ENCODE measurements at places on chromosomes 5 and 9.

DNA sequence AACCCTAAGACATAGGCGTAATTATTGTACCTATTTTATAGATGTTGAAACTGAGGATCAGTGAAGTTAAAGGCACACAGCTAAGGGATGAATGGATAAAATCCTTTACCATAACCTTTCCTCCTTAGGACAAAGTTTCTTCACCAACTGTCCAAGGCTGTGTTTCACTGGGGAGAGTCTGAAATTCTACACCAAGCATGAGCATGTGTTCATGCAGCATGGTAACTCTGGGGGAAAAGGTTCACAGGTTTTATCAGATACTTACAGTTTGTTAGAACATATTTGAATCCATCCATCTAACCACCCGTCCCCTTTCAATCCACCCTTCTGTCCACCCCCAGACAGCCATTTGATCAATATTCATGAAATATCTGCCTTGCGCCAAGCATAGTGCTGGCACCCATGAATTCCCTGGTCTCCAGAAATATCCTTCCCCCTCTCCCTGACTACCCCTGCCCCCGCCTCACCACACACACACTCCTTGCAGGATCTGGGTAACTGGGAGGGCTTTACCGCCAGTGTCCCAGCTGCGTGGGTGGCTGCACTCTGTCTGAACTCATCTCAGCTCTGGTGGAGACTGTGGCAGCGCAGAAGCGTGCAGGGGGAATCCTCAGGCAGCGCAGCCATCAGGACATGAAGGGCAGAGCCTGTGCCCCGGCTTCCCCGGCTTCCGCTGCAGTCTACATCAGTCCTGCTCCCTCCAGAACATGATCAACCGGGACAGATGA is 6.3 kb upstream of the KCNIP1 start:
- no peak for DNase-seq

- DNase-seq, result no peak
Observed at GRCh38 chr9:26773056-26773455, 119.5 kb downstream of the CAAP1 start.

DNA sequence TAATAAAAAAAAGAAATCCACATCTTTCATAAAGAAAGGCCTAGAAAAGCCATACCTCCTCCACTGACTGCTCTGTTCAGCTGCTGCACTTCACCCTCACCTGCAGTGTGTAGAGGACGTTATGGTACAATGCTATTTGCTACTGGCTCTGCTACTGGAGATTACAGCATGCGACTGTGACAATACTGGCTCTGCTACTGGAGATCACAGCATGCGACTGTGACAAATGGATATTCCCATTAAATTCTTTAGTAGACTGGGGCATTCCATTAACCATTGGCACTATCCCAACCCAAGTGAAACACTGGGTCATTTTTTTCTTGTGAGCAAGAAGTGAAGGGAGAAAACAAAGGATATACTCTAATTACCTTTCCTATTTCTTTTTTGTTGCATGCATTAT is 1063.5 kb upstream of the DMAC1 start:
- no peak for DNase-seq

GRCh38 chr5:669111-669841 is 23.9 kb downstream of the TPPP start:
- peak; percentile 46 for DNase-seq

DNA sequence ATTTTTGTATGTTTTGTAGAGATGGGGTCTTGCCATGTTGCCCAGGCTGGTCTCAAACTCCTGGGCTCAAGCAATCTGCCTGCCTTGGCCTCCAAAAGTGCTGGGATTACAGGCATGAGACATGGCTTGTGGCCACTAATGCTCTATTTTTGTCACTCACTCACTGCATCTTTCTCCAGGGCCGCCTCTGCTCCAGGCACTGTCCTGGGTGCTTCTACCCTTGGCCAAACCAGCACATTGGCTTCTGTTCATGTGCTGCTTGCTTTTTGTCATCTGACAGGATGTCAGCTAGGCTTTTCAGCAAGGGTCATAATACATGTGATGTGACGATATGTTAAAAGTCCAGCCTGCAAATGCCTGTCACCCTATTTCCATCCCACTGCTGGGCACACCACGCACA is 3.2 kb downstream of the ODF2 start:
- DNase-seq, result no peak

DNA sequence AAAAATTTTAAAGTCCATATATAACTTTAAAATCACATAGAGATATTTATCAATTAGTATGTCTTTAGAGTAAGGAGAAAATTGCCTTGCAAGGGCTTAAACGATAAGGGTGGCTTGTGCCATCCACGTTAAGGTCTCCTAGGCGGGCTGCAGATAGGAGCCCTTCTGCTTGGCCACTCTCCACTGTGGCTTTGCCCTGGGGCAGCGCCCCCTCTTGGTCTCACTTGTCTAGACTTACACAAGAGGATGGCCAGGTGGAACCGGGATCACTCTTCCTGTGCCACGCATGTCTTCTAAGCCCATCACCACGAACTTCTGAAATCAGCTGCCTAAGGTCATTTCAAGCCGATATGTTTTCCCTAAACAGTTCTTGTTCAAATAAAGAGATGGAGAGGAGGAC is 2.9 kb downstream of the FPGS start:
- no peak for DNase-seq

GRCh38 chr5:8865686-8866374 is 680.0 kb downstream of the SEMA5A start:
- DNase-seq, result no peak

DNA sequence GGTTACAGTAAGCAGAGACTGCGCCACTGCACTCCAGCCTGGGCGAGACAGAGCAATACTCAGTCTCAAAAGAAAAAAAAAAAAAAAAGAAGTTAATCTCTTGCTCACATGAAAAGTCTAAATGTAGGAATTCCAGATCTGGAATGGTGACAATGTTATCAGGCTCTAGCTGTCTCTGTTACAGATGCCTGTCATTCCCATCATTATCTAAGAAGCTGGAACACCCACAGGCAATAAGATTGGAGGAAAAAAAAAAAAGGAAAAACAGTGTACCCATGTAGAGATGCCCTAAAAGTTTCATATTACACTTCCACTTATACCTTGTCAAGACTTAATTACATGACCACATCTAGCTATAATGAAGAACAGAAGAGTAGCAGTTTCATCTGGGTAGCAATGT is 38.2 kb downstream of the PTBP3 start:
- DNase-seq, result no peak

DNA sequence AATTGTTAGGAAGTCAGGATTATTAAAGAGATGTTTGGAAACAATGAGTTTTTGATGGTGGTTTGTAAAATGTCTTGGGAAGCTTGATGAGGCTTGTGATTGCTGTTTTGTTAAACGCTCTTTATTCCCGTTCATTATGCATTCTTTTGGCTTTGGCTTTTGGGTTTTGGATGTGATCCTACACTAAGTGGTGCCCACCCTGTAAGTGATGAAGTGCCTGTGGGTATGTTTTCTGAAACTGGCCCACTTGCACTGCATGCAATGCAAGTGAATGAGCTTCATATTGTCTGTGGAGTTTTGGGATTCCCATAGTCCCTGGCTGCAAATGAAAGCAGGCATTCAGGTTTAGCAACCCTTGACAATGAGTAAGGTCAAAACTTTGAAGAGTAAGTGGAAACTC is 1035.5 kb upstream of the WWC1 start:
- DNase-seq, result no peak

DNA sequence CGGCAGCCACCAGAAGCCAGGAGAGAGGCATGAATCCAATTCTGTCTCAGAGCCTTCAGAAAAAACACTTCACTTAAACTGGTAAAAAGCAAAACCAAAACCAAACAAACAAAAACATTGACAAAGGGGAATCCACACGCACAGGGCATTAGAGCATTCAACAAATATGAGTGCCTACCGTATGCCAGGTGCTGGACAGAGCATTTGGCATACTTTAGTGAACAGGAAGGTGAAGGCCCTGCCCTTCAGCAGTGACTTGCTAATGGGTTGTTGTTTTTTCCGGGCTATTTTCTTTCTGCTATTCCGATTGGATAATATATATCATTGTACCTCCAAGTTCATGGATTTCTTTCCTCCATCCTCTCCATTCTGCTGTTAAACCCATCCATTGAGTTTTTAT is 71.7 kb upstream of the RUFY1 start:
- DNase-seq, result no peak

GRCh38 chr9:105621001-105621400 is 41.3 kb upstream of the TAL2 start:
- DNase-seq, result no peak

DNA sequence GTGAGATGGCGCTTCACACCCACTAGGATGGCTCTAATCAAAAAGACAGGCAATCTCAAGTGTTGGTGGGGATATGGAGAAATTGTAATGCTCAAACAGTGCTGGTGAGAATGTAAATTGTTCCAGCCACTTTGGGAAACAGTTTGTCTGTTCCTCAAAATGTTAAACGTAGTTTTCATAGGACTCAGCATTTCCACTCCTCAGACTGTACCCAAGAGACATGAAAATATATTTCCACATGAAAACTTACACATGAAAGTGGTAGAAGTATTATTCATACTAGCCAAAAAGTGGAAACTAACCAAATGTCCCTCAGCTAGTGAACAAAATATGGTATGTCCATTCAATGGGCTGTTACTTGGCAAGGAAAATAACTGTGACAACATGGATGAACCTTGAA is 107.7 kb upstream of the CTSL start:
- no peak for DNase-seq

GRCh38 chr9:123217128-123217654 is 51.2 kb downstream of the STRBP start:
- no peak for DNase-seq

GRCh38 chr5:146340260-146341081 is 1.8 kb downstream of the POU4F3 start:
- no peak for DNase-seq

DNA sequence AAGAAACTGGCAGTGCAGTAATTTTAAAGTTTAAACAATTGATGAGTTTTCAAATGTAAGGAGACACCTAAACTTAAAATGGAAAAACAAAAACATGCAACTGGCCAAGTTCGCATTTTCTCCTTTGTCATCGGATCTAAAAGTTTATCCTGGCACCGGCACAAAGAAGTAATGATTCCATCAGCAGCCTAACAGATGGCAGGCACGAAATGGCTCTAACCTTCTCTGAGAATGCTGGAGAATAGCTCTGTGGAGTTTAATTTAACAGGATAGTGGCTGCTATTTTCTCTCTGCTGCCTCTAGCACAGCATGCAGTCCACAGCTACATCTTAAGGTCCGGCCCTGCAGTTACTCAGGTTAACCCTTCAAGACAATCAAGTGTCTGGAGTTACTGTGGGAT is 82.2 kb downstream of the PRELID2 start:
- no peak for DNase-seq

- DNase-seq, result no peak
Observed at GRCh38 chr5:146667633-146668272, 151.8 kb upstream of the GPR151 start.

- no peak for DNase-seq
Observed at GRCh38 chr5:131413605-131414559, 150.0 kb downstream of the CDC42SE2 start.

DNA sequence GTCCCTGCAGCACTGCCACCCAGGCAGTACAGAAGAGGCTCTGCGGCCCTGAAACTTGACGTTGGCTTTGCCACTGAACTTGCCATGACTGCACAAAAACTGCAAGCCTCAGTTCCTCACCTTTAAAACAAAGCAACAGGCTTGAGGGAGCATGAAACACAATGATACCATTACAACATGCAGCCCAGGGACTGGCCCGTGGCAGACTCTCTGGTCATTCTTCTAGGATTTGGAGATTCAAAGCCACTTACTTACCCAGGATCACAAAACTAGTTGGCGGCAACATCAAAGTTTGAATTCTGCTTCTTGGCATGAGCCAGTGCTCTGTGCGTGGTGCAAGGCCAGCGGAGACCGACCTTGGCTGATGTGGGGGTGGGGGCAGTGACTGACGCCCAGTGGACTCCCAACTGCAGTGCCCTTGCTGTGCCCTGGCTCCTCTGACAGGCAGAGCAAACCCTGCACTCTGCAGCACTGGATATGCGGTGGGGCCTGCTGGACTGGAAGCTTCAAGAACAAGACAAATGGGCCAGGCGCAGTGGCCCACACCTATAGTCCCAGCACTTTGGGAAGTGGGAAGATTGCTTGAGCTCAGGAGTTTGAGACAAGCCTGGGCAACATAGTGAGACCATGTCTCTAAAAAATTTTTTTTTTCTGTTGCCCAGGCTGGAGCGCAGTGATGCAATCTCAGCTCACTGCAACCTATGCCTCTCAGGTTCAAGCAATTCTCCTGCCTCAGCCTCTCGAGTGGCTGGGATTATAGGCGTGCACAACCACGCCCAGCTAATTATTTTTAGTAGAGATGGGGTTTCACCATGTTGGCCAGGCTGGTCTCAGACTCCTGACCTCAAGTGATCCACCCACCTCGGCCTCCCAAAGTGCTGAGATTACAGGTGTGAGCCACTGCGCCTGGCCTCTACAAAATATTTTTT is 18.9 kb downstream of the SQSTM1 start:
- no peak for DNase-seq

DNA sequence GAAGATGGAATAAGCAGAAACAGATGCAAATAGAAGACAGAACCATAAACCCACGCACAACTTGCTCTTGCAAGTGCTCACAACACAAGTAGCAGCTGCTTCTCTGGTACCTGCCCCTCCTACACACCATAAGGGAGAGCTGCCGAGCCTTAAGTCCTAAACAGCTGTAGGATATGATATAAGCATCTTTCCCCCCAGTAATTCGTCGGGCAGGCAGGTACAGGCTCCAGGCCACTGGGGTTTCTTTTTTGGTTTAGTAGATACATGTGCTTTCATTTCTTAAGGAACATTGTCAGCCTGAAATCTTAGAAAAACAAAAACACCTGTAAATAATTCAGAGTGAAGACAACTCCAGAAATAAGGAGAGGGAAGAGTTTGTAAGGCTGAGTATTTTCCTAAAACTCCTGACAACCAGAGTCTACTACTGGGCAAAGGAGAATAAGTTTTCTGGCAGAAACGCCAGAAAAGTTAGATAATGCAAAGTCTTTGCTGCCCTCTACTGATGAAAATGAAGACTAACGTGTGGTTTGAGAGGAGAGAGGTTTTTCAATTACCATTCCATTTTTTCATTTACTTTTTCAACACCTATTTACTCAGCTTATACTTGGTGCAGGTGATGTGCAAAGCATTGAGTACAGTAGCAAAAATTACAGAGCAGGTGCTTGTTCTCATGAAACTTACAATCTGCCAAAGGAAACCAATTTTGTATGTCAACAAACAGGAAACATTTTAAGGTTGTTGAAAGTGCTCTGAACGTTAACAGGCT is 20.1 kb upstream of the TCERG1 start:
- no peak for DNase-seq

DNA sequence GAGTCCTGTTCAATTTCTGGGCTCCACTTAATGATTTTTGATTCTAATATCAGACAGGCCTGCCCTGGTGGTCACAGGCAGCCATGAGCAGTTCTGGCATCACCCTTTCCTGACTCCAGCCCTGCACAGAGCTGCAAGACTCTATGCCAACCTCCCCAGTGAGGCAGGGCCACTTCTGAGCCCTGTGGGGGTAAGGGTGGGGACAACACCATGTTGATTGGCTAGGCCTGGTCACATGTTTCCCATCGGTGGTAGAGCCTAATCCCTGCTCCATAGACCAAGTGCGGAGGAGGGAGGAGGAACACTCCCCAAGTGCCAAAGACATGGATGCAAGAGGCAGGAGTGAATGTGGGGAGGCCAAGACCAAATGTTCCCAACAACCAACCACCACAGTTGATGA is 134.6 kb downstream of the PHF2 start:
- DNase-seq, result no peak

GRCh38 chr9:77016526-77017504 is 2.6 kb upstream of the FOXB2 start:
- DNase-seq, result no peak

GRCh38 chr5:131245312-131245711 is 18.5 kb upstream of the CDC42SE2 start:
- no peak for DNase-seq

Data from activated gamma-delta T cell treated with Interleukin-2 at 50 U/mL for 16 hours (primary cell).